Activated naive CD4-positive, alpha-beta T cell treated with anti-CD3 and anti-CD28 coated beads, Interleukin-2, amount 10 ng/mL, durations not matched to agents 7 days and 5 days (primary cell): ENCODE measurements at places on chromosomes 4 and X.
A peak's percentile ranks its signal among the peaks of the same experiment; 100 is the strongest.

DNA sequence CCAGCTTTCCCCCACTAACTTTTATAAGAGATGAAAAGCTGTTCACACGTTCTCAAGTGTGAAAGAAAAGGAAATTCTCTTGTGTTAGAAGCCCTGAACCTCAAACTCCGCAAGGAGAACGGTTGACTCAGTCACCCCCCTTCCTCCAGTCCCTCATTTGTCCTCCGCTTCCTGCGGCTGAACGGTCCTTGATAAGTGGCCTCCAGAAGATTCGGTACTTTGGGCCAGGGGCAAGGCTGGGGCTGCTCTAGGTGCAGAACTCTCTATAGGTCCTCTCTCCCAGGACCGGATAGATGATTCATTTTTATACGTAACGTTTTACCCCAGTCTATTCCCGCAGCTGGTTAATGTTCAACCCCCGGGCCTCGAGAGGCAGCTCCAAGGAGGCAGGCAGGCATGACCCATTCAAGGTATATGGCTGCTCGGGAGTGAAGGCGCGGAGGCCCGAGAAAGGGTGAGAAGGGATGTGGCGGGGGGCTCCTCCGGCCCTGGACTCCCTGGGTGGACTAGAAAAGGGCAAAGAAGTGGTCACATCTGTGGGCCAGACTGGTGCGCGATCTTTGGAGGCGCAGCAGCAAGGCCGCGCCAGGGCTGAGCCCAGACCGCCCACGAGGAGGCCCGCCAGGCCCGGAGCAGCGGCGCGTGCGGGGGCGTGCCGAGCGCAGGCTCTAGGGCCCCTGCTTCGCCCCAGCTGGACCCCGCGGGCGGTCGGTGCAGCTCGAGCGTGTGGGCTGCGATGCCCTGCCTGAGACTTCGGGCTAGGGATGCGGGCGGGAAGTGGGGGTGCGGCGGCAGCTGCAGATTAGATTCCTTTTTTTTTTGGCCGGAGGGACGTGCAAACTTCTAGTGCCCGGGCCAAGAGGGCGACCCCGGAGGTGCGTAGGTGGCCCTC, 11.7 kb downstream of the PITX2 start:
- H3K36me3 ChIP-seq: no peaks in the 10 kb centered on the region
- H3K27me3 ChIP-seq: peaks cover 77% of the 10 kb centered on the region
- H3K4me1 ChIP-seq: no peaks in the 10 kb centered on the region
- H3K4me3 ChIP-seq: no peak overlapping the region
- DNase-seq: no peak

DNA sequence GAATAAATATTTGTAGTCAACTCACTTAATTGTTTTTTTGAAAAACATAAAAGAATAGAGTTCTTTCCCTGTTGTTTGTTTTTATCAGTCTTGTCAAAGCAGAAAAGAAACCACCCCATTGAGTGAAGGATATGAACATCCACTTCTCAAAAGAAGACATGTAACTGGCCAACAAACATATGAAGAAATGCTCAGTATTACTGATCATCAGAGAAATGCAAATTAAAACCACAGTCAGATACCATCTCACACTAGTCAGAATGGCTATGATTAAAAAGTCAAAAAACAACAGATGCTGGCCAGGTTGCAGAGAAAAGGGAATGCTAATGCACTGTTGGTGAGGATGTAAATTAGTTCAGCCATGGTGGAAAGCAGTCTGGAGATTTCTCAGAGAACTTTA, 326.1 kb upstream of the EMCN start:
- H3K36me3 ChIP-seq: no peaks in the 10 kb centered on the region
- no peaks in the 10 kb centered on the region for H3K4me1 ChIP-seq
- DNase-seq: no peak
- no peaks in the 10 kb centered on the region for H3K27me3 ChIP-seq

DNA sequence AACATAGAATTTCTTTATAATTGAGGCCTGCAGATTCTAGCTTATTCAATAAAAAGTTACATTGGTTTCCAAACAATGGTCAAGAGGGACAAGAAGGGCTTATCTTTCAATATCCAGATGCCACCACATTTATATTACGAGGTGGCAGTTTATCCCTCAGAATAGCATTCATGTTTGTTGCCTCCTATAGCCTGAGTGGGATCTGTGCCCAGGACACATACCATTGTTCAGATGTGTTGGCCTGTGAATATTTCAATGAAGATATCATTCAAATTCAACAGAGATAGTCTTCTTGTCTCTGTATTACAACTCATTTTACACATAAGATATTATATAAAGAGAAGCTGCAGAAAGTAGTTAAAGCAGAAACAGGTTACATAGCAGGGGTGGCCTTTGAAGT, 20.5 kb downstream of the GLRB start:
- H3K4me1 ChIP-seq: no peaks in the 10 kb centered on the region
- no peaks in the 10 kb centered on the region for H3K36me3 ChIP-seq

DNA sequence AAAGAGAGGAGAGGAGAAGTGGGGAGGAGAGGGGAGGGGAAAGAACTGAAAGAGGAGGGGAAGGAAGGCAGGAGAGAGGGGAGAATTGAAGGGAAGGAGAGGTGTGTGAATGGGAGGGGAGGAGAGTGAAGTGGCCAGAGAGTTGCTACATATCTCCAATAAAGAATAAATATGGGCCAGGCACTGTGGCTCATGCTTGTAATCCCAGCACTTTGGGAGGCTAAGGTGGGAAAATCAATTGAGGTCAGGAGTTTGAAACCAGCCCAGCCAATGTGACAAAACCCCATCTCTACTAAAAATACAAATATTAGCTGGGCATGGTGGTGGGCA, 482.4 kb downstream of the NAF1 start:
- no peaks in the 10 kb centered on the region for H3K27me3 ChIP-seq
- no peak for DNase-seq
- H3K4me1 ChIP-seq: no peaks in the 10 kb centered on the region
- H3K36me3 ChIP-seq: no peaks in the 10 kb centered on the region
- H3K27ac ChIP-seq: no peak overlapping the region

- no peaks in the 10 kb centered on the region for H3K36me3 ChIP-seq
- H3K4me3 ChIP-seq: no peak overlapping the region
- H3K4me1 ChIP-seq: no peaks in the 10 kb centered on the region
- no peaks in the 10 kb centered on the region for H3K27me3 ChIP-seq
Measured at GRCh38 chrX:86830685-86831084, 682.4 kb downstream of the DACH2 start.

- no peak for DNase-seq
- no peaks in the 10 kb centered on the region for H3K27me3 ChIP-seq
- H3K36me3 ChIP-seq: no peaks in the 10 kb centered on the region
- H3K4me1 ChIP-seq: peaks cover 32% of the 10 kb centered on the region
Measured at GRCh38 chr4:23332313-23332712, 557.5 kb downstream of the PPARGC1A start.

- peaks cover 44% of the 10 kb centered on the region for H3K27me3 ChIP-seq
- no peaks in the 10 kb centered on the region for H3K36me3 ChIP-seq
- H3K27ac ChIP-seq: no peak overlapping the region
- H3K4me3 ChIP-seq: no peak overlapping the region
- peaks cover 17% of the 10 kb centered on the region for H3K4me1 ChIP-seq
Measured at GRCh38 chr4:95545546-95545945, 3.2 kb downstream of the UNC5C start.

DNA sequence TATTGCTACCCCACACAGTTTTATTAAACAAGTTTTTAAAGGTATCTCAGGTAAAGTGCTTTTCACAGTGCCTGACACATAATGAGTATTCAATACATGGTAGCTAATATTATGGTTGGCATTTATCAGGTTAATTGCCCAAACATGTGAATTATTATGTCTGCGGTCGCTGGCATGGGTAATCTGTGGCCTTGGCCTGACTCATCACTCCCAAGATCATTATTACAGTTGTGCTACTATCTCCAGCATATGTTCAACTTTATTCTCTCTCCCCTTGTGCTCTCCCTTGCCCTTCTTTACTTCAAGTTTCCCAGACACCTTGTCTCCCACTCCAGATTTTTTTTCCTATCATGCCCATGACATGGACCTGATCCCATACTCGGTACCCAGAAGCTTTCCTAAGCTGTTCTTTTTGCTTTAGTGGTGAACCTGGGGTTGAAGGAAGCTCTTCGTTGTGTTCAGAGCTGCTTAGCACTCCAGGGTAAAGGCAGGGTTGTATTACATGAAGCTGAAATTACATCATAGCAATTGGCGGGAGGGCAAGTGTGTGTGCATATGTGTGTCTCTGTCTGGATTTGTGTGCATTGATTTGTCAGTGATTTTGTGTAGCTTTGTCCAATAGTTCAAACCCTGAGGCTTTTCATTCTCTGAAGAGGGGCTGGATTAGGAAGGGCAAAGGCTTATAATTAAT, 176.5 kb upstream of the NRK start:
- no peaks in the 10 kb centered on the region for H3K36me3 ChIP-seq
- DNase-seq: no peak
- H3K4me3 ChIP-seq: no peak overlapping the region
- H3K27ac ChIP-seq: peak overlapping the region; percentile 29
- H3K27me3 ChIP-seq: no peaks in the 10 kb centered on the region
- H3K4me1 ChIP-seq: no peaks in the 10 kb centered on the region

DNA sequence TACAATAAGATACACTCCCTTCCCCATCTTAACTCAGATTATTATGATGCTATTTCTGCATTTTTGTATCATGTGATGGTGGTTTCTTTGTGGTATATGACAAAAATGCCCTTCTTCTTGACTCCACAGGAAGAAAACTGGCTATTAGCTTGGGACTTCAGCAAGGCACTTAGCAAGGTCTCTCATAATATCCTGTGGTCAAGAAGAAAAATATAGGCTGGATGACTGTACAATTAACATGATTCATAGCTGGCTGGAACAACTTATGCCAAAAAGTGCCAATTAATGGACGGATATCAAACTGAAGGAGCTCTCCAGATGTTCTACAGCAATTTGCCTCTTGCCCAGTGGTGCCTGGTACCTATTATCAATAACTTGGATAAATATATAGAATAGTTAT, 2.3 kb upstream of the MID1IP1 start:
- H3K36me3 ChIP-seq: peaks cover 7% of the 10 kb centered on the region
- DNase-seq: no peak
- H3K27ac ChIP-seq: no peak overlapping the region
- H3K4me1 ChIP-seq: peaks cover 16% of the 10 kb centered on the region
- no peak overlapping the region for H3K4me3 ChIP-seq
- H3K27me3 ChIP-seq: no peaks in the 10 kb centered on the region

DNA sequence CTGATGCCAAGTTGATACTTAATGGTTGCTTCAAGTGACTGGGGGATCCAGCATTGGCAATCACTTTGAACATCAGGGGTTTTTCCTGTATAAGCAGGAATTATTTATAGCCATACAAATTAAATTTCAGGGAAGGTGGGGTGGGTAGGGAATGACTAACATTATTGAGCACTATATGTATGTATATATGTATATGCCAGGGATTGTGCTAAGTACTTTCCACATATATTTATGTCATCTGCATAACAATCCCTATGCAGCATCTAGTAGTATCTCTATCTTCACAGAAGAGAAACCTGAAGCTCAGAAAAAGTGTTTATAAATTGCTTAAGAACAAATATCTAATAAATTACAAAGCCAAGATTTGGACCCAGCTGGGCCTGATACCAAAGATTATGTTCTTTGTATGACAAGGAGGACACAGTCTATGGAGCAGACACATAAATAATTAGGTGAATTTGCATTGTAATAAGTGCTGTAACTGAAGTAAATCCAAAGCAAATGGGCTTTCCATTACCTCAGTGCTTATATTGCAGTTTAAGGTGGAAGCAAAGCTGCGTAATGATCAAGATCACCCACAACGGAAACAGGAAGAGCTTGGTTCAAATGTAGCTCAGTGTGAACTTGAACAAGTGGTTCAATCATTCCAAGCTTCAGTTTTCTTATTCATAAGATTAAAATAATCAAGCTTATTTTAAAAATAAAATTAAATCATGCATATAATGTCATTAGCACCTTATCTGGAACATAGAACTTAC, 18.9 kb upstream of the RASGEF1B start:
- peaks cover 9% of the 10 kb centered on the region for H3K36me3 ChIP-seq
- no peak for DNase-seq

GRCh38 chr4:142574306-142574705, 271.8 kb downstream of the INPP4B start:
- peak overlapping the region; percentile 26 for H3K27ac ChIP-seq
- peaks cover 58% of the 10 kb centered on the region for H3K36me3 ChIP-seq
- no peak overlapping the region for H3K4me3 ChIP-seq
- H3K27me3 ChIP-seq: no peaks in the 10 kb centered on the region
- H3K4me1 ChIP-seq: peaks cover 38% of the 10 kb centered on the region
- DNase-seq: no peak

DNA sequence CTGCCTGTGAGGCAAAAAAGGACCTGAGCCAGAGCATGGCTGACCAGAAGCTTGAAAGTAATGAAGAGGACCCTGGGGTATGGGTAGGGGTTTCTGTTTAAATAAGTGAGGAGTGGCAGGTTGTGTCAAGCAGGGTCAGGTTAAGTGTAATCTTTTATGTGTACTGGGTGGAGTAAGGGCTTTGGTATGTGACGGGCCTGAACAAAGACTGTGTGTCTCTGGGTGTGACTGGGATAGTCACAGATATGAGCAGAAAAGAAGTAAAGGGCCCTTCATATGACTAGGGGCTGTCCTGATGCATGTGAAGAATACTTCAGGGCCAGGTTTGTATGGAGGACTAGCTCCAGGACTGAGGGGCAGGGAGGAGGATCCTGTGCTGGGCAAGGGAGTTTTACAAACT, 82.4 kb downstream of the ITIH6 start:
- H3K36me3 ChIP-seq: no peaks in the 10 kb centered on the region
- H3K27ac ChIP-seq: no peak overlapping the region
- H3K4me1 ChIP-seq: no peaks in the 10 kb centered on the region
- peaks cover 6% of the 10 kb centered on the region for H3K27me3 ChIP-seq
- H3K4me3 ChIP-seq: no peak overlapping the region
- no peak for DNase-seq

- H3K4me1 ChIP-seq: no peaks in the 10 kb centered on the region
- H3K27ac ChIP-seq: no peak overlapping the region
- H3K4me3 ChIP-seq: no peak overlapping the region
Measured at GRCh38 chr4:104868533-104868932, 278.1 kb upstream of the TET2 start.

DNA sequence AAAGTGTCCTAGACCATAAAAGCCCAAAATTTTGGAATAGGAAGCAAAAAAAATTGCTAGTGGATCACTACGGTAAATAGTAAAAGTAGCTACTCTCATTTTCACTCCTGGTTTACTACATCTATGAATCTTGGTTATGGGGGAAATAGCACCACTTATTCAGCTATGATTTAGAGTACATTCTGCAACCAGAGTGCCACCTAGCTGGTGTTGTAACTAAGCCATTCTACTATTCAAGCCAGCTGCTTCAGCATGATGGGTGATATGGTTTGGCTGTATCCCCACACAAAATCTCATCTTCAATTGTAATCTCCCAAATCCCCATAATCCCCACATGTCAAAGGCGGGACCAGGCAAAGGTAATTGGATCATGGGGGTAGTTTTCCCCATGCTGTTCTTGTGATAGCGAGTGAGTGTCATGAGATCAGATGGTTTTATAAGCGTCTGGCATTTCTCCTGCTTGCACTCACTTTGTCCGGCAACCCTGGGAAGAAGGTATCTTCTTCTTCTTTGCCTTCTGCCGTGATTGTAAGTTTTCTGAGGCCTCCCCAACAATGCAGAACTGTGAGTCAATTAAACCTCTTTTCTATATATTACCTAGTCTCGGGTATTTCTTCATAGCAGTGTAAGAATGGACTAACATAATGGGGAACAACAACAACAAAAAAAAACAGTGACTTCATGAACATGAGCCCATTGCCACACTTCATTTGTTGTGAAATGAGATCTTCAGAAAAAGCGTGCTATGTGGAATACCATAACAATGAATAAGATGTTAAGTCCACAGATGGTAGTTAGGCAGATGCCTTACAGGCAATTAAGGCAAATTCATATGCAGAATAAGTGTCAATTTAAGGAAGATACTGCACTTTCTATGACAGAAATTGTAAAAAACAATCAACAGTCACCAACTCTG, 280.1 kb downstream of the PABPC4L start:
- no peak overlapping the region for H3K4me3 ChIP-seq
- no peak overlapping the region for H3K27ac ChIP-seq
- H3K27me3 ChIP-seq: no peaks in the 10 kb centered on the region
- H3K4me1 ChIP-seq: no peaks in the 10 kb centered on the region
- H3K36me3 ChIP-seq: no peaks in the 10 kb centered on the region
